ENCODE measurements at places on chromosomes 6 and 20.

GRCh38 chr20:20204256-20204655 is 151.9 kb downstream of the CFAP61 start:
- no peaks in the 10 kb centered on the region for H3K36me3 ChIP-seq
- DNase-seq: peak; percentile 27
- H3K4me3 ChIP-seq: no peak overlapping the region
- no peak overlapping the region for H3K27ac ChIP-seq

DNA sequence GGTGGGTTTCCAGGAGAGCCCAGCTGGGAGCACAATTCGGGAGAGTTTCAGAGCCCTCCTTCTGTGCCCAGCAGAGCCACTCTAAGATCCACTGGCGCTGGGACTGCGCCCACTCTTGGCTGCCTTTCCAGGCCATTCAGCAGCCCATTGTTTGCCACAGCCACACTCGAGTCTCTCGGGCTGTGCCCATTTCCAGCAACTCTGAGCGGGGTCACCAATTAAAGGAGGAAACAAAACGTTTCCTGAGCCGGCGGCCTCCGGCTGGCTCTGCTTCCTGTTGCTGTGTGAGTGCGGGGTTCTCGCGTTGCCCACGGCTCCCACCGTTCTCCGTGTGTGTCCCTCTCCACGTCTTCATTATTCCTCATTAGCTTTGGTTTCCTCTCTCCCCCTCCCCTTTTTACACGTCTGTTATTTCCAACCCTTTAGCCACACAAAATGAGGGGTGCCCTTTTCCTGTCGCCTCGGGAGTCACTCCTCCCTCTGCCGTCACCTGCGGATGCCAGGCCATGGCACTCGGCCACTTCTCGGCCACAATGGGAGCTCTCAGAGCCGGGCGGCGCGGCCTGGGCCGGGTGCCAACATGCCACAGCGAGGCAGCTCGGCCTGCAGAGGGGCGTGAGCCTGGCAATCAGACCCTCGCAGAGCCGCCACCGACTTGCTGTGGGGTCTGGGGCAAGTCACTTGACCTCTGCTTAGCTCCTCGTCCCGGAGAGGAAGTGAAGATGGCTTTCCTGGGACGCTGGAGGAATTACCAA is 94.3 kb upstream of the NKX2-2 start:
- H3K4me1 ChIP-seq: no peaks in the 10 kb centered on the region
- H3K27me3 ChIP-seq: no peaks in the 10 kb centered on the region
- peak overlapping the region; percentile 40 for H3K4me3 ChIP-seq
- H3K27ac ChIP-seq: no peak overlapping the region
- DNase-seq: peak; percentile 28
- H3K36me3 ChIP-seq: no peaks in the 10 kb centered on the region

- H3K27me3 ChIP-seq: no peaks in the 10 kb centered on the region
- peaks cover 41% of the 10 kb centered on the region for H3K36me3 ChIP-seq
- DNase-seq: no peak
- no peaks in the 10 kb centered on the region for H3K4me1 ChIP-seq
- H3K4me3 ChIP-seq: no peak overlapping the region
- H3K27ac ChIP-seq: peak overlapping the region; percentile 20
Measured at GRCh38 chr20:57397693-57398108, 6.5 kb downstream of the RBM38 start.

DNA sequence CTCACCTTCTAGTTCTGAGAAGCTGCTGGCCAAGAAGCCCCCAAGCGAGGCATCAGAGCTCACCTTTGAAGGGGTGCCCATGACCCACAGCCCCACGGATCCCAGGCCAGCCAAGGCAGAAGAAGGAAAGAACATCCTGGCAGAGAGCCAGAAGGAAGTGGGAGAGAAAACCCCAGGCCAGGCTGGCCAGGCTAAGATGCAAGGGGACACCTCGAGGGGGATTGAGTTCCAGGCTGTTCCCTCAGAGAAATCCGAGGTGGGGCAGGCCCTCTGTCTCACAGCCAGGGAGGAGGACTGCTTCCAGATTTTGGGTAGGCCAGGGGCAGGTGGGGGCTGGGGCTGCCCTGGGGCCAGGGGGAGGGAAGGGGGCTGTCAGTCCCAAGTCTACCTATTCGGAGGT is 2.3 kb downstream of the MYLK2 start:
- H3K4me3 ChIP-seq: no peak overlapping the region
- H3K27ac ChIP-seq: no peak overlapping the region
- no peak for DNase-seq
- no peaks in the 10 kb centered on the region for H3K4me1 ChIP-seq
- H3K27me3 ChIP-seq: no peaks in the 10 kb centered on the region

DNA sequence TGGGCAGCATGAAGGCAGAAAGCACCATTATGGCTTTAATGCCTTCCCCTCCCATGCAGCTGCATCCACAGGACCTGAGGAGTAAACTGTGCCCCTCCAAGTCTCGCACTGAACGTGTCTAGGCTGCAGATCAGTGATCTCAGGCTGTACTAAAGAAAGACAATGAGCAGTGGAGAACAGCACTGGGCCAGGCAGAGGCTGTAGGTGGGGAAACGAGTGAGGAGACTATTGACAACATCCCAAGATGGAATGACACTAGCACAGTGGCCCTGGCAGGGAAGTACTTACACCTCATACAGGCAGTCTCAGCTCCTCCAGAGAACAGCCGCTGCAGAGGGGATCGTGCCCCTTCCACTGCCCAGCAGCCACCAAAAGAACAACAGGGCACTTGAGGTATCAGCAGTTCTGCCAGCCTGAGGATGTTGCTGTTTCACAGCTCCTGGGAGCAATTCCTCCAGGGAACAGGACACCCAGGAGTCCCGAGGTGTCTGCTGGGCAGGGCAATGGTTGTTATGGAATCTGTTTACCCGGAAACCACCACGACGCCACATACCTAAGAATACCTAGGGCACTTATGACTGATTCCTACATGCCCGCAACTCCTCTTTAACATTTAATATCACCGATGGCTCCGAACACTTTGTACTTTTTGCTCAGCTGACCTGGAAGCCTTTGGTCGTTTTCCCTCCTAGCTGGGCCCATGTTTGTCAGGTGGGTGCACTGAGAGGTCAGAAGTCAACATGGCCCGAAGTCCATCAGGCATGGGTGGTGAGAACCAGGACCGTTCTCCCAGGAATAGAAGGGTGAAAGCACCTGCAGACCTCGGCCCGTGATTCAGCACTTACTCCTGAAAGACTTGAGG is 79.1 kb downstream of the SLC22A23 start:
- H3K27ac ChIP-seq: no peak overlapping the region
- no peaks in the 10 kb centered on the region for H3K4me1 ChIP-seq
- no peak for DNase-seq
- H3K36me3 ChIP-seq: no peaks in the 10 kb centered on the region
- H3K27me3 ChIP-seq: peaks cover 18% of the 10 kb centered on the region
- no peak overlapping the region for H3K4me3 ChIP-seq

DNA sequence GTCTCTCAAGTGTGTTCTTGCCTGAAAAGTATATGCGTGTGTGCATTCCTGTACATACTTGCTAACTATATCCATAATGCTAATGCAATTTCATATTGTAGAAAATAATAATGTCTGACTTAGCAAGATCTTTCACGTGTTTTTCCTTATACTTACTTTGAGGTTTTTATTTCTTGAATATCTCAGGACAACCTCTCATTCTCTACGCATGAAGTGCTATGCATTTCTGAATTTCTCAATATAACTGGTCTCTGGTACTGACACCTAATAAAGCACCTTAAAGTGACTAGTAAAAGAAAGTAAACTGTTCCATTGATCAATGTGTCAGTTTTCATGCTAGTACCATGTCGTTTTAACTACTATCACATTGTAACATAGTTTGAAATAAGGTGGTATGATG is 589.9 kb upstream of the ADGRB3 start:
- H3K4me3 ChIP-seq: no peak overlapping the region
- no peak overlapping the region for H3K27ac ChIP-seq
- no peaks in the 10 kb centered on the region for H3K36me3 ChIP-seq
- DNase-seq: no peak

DNA sequence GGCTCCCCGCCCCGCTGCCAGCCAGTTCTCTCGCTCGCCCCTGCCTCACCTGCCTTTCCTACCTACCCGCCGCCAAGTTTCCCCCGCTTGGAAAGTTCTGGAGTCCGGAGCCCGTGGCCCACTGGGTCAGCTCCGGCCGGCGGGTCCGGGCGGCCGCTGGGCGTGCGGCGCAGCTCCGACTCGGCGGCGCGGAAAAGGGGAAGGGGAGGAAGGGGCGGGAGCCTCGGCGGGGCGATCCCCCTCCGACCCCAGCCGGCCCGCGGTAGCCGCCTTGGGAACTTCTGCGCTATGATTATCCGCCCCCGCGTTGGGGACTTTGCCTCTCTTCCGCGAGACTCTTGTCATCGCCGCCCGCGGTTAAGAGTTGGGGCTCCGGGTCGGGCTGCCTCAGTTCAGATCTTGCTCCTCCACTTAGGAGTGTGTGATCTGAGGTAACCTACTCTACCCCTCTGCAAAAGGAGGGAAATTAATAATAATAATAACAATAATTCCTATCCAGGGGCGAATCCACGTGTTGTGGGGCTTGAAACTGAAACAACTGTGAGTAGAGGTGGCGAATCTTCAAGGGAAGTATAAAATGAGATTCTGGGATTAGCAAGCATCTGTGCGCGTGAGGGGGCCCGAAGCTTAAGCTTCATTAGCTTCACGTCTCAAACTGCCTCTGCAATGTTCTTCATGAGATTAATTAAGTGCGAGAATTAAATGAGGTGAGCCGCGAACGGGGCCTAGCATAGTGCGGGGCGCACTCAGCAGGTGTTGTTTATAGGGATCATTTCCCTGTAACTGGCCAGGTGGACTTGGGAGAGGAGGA is 30.8 kb downstream of the SF3B5 start:
- no peaks in the 10 kb centered on the region for H3K36me3 ChIP-seq
- no peaks in the 10 kb centered on the region for H3K4me1 ChIP-seq
- DNase-seq: no peak
- peaks cover 35% of the 10 kb centered on the region for H3K27me3 ChIP-seq
- H3K4me3 ChIP-seq: peak overlapping the region; percentile 52
- no peak overlapping the region for H3K27ac ChIP-seq

DNA sequence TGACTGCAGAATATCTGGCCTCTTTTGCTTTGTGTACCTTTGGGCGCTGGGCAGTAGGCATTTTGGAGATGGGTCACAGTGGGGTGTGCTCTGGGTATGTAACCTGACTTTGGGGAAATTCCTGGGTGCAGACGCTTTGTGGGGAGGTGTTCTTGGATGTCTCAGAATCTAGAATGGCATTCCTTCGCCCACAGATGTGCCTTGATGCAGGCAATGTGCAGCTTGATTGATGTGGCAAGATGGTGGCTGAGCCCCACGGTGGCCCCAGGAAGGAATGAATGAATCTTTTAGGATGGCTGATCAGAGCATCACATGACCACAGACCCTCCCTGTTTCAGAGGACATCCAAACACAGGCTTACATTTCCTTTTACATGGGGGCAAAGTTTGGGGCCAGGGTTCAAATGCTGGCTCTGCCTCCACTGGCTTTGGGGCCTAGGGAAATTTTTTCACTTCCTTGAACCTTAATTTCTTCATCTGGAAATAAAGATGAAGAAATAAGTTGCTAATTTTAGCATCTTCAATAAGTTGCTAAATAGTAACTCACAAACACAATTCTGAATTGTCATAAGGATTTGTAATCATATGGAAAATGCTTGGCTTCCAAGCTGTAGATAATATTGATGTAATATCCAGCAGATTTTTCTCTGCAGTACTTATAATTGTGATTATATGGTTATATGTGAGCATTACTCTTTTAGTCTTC is 5.6 kb downstream of the PPP1R16B start:
- no peak overlapping the region for H3K27ac ChIP-seq
- DNase-seq: no peak

GRCh38 chr6:21103626-21104224 is 489.8 kb upstream of the SOX4 start:
- H3K27ac ChIP-seq: no peak overlapping the region
- H3K27me3 ChIP-seq: no peaks in the 10 kb centered on the region
- no peak for DNase-seq
- H3K36me3 ChIP-seq: no peaks in the 10 kb centered on the region

All from SK-N-SH (cell line).